Naive B cell (primary cell): ENCODE measurements at places on chromosomes 1 and 21. TPM values are rescaled to one million over a fixed set of nuclear protein-coding genes. Genes with fewer than 3 reads are reported as not detected.
A peak's percentile ranks its signal among the peaks of the same experiment; 100 is the strongest.

GRCh38 chr1:234629026-234629425 lies 19.0 kb upstream of the IRF2BP2 start:
- DNase-seq = no peak

CDA gene
- 3.2 TPM for polyA plus RNA-seq

GRCh38 chr1:99661780-99662179 lies 15.9 kb downstream of the PALMD start:
- DNase-seq = no peak

LEFTY2 gene
- polyA plus RNA-seq = not detected

- no peak for DNase-seq
Observed at GRCh38 chr21:25640943-25641292, 1.9 kb downstream of the JAM2 start.

GRCh38 chr1:215459136-215459535 lies 108.0 kb upstream of the KCTD3 start:
- no peak for DNase-seq

GRCh38 chr1:47529520-47530098 lies 91.8 kb downstream of the FOXD2 start:
- no peak for DNase-seq

- no peak for DNase-seq
Observed at GRCh38 chr21:43269440-43269839, 100.6 kb downstream of the CRYAA start.

DNA sequence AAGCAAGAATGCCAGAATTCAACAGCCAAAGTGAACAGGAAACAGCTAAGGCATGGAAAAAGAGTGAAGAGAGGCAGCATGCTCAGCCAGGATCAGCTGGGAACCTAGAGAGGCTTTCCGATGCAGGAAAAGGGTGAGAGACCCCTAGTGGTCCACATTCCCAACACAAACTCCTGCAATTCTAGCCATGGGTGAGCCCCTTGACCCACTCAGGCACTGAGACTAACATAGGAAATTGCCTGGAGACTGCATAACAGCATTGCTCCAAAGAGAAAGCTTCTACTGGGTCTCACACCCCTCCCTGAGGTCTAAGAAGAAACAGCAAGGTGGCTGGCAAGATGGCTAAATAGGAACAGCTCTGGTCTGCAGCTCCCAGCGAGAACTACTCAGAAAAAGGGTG lies 123.2 kb downstream of the LHX8 start:
- no peak for DNase-seq

- DNase-seq = no peak
Observed at GRCh38 chr1:47262787-47263413, 30.9 kb upstream of the TAL1 start.

DNA sequence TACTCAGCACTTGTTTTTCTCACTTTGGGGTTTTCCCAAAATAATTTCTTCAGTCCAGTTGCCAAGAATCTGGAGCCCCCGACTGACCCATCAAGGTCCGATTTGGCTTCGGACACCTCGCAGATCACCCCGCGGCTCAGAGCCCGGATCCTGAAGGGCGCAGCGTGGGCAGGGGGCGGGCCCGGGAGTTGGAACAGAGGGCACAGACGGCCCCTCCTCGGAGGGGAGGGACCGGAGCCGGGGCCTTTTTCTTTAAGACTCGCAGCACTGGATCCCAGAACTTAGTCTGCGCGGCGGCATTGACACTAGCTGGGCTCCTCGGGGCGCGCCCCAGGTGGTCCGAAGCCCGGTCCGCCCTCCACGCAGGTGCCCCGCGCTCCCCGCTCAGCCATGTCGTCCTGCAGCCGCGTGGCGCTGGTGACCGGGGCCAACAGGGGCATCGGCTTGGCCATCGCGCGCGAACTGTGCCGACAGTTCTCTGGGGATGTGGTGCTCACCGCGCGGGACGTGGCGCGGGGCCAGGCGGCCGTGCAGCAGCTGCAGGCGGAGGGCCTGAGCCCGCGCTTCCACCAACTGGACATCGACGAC lies at the start of gene CBR3:
Gene CBR3 (plus strand): TSS at position 277 of the 588 bp plus-strand sequence. CDS start 114 bp downstream, at position 391.
- peak; percentile 35 for DNase-seq

GRCh38 chr1:72281144-72281543 lies 1.2 kb downstream of the NEGR1 start:
- peak; percentile 6 for DNase-seq

DNA sequence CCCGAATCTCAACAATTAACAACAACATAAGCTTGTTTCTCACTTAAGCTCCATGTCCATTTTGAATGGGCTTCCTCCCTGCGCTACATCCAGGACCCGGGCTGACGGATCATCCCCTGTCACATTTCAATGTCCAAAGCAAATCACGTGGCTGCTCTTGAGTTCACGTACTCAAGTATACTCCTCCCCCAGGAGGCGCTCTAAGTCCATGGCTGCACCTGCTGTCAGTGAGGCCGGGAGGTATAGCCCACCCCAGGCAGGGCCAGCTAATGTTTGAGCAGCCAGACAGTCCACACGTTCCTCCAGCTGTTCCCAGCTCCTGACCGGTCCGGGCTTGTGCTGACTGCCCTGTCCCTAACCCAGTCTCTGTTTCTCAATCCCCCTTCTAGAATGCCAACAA lies 220.8 kb downstream of the SLC35F3 start:
- DNase-seq = no peak

GRCh38 chr1:119779869-119780356 lies 11.2 kb upstream of the HMGCS2 start:
- no peak for DNase-seq

DNA sequence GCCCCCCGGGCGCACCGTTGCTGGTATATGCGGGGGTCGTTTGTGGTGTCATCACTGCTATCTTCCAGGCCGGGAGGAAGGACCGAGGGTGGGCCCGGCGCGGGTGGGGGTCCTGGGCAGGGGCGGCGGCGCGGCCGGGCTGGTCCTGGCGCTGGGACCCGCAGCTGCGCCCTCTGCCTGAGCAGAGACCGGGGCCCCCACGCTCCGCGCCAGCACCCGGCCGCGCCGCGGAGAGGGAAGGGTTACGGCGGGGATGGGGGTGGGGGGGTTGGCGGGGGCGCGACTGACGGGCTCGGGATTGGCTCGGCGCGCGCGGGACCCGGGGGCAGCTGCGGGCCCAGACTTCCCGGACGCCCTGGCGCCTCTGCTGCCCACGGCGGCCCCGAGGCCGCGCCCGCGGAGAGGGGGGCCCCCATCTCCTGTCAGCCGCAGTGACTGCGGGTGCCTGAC lies 13.8 kb upstream of the SAMD11 start:
- DNase-seq = no peak

- no peak for DNase-seq
Observed at GRCh38 chr1:33880305-33880704, 16.4 kb downstream of the HMGB4 start.

- DNase-seq = no peak
Observed at GRCh38 chr1:35745124-35745730, 24.6 kb downstream of the CLSPN start.

CNIH3 gene
- polyA plus RNA-seq = 1.4 TPM

GRCh38 chr21:14454016-14455009 lies 71.4 kb upstream of the HSPA13 start:
- DNase-seq = no peak

PGLYRP3 gene
- polyA plus RNA-seq = not detected

CA6 gene
- polyA plus RNA-seq = not detected

GRCh38 chr1:231318568-231318967 lies 19.1 kb downstream of the EXOC8 start:
- no peak for DNase-seq

GRCh38 chr1:71041806-71042205 lies 5.8 kb downstream of the PTGER3 start:
- no peak for DNase-seq

DNA sequence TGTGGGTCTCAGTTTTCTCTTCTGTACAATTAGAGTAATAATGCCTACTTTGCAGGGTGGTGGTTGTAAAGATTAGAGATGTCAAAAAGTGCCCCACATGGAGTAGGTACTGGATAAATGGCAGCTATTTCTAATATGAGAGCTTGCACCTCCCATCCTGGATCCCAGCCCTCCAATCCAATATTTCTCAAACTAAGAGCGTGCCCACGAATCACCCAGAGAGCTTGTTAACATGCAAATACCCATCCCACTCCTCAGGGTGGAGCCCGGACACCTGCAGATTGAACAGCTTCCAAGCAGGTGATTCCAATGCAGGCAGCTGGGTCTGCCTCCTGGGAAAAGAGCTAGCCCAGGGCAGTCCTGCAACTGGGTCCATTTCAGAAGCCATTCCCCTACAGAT lies 33.0 kb downstream of the LRRN2 start:
- DNase-seq = no peak

DNA sequence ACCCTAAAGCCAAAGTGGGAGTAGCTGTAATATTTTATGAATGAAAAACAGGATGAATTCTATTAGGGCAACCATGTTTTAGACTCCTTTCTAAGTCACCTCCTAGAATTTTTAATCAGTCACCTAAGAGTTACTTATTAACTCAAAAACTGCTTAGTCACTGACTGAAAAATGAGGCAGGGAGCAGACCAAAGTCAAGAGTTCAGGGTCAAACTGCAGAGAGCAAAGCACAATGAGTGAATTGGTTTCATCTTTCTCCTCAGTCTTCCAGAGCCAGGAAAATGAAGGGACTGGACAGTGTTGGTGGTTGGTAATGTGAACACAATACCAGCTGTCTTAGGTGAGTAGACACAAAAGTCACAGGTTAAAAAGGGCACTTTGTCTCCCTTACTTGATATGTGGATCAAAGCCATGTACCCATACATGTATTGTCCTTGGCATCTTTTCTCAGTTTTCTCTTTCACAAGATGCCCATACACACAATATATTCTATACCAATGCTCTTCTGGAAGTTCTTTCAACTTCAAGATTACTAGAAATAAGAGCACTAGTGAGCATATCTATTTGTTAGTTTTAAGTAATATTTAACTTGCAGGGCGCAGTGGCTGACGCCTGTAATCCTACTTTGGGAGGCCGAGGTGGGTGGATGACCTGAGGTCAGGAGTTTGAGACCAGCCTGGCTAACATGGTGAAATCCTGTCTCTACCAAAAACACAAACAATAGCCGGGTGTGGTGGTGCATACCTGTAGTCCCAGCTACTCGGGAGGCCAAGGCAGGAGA lies 42.2 kb downstream of the ATP1B1 start:
- DNase-seq = no peak

DNA sequence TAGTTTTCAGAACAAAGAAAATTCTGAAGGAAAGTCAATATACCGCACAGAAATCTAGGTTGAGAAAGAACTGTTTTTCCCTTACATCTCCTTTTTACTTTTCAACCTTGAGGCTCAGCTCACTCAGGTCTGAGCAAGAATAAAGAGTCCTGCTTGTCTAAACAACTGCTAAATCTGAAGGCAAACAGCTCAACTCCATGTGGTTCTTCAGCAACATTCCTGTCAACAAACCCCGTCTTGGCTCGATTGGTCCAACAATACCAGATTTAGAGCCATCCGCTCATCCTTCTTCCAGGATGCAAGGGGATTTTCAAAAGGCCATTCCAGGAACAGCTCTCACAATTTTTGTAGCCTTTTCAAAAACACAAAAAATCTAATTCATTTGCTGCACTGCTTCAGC lies 119.8 kb downstream of the HLCS start:
- no peak for DNase-seq

- DNase-seq = no peak
Observed at GRCh38 chr1:205706601-205707502, 26.5 kb upstream of the SLC45A3 start.

SPRR2A gene
- polyA plus RNA-seq = not detected

DNA sequence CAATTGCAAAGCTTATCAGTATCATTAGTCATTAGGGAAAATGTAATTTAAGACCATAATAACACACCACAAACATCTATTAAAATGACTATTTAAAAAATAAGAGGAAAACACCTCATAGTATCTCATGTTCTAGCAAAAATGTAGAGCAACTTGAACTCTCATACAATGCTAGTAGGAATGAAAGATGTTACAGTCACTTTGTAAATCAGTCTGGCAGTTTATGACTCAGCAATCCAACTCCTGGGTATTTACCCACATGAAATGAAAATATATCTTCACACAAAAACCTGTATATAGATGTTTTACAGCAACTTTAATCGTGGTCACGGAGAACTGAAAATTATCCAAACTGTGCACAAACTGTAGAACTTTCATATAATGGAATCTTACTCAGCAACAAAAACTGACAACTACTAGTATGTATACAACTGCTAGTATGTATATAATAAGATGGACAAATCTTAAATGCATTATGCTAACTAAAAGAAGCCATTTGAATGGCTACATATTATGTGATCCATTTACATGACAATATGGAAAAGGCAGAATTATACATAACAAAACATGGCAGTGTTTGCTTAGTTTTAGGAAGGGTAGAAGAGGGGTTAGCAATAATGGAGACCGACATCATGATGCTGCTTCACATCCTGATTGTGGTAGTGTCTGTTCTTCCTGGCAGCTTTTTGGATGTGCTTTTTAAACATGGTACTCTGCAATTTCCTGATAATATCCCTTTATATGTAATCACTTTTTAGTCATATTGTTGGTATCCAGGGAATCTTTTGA lies 267.0 kb downstream of the KCTD3 start:
- no peak for DNase-seq

GRCh38 chr21:44533891-44534627 lies 5.9 kb downstream of the KRTAP10-1 start:
- DNase-seq = no peak

- DNase-seq = no peak
Observed at GRCh38 chr1:42422737-42423136, 33.1 kb downstream of the ZMYND12 start.

GRCh38 chr1:208221291-208221622 lies 22.9 kb downstream of the PLXNA2 start:
- DNase-seq = no peak

DNA sequence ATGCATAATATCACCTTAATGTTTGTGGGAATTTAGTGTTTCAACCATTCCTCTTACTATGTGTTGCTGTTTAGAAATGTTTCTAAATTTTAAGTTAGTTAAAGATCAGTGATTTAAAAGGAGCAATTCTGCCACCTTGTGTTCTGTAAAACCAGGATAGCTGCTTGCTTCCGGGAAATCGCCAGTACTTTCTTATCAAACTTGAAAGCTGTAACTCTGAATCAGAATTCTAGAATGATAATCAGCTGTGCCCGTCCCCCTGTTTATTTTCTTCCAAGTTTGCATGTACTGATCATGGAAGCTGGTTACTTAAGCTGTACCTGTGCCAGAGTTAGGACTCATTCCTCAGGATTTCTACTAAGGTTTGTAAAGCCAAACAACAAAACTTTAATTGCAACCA lies 656.4 kb downstream of the LTN1 start:
- DNase-seq = no peak

S100A7 gene
- polyA plus RNA-seq = not detected

GRCh38 chr1:75035536-75035935 lies 98.7 kb upstream of the LHX8 start:
- no peak for DNase-seq

DNA sequence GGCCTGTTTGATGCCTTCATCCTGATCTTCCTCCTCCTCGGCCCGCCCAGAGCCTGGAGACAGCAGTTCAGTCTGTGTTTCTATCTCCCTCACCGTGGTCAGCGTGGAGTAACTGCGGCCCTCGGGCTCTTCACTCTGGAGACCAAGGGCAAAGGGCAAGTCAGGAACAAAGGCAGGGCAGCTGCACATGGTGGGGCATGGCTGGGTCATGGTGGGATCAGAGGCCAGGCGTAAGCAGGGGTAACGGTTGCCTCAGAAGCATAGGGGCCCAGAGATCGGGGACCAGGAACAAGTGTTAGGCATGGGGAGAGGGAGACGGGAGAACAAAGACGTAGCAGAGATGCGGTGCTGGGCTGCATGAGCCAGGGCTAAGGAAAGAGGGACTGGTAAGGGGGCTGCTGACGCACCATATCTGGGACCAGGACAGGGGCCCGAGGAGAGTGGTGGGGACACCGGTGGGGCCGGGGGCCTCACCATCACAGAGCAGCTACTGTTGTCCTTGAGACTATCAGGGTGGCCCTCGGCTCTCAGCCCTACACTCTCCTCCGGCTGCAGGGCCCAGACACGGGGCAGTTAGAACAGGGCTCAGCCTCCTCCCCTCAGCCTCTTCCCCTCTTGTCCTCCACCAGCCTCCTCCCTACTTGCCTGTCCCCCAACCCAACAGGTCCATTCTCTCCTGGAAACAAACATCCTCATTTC lies 3.2 kb upstream of the ARHGAP30 start:
- no peak for DNase-seq
